ENCODE measurements at places on chromosomes 12 and 14. TPM values are rescaled to one million over a fixed set of nuclear protein-coding genes. Genes with fewer than 3 reads are reported as not detected.

The KRT78 gene
- total RNA-seq = not detected

The HSP90AA1 gene
- total RNA-seq = 470 TPM

The NR1H4 gene
- total RNA-seq = not detected

The HOXC10 gene
- not detected for total RNA-seq

The RPL10L gene
- total RNA-seq = not detected

The SLC48A1 gene
- 3.4 TPM for total RNA-seq

The LRFN5 gene
- not detected for total RNA-seq

The ETV6 gene
- 40.6 TPM for total RNA-seq

The CD163 gene
- 2.9 TPM for total RNA-seq

The C14orf132 gene
- total RNA-seq = 0.07 TPM

The GNG2 gene
- total RNA-seq = 552 TPM

The COL2A1 gene
- total RNA-seq = not detected

The CCDC88C gene
- 516 TPM for total RNA-seq

The GYS2 gene
- not detected for total RNA-seq

The ASCL1 gene
- not detected for total RNA-seq

The ANO4 gene
- not detected for total RNA-seq

The STK38L gene
- total RNA-seq = 15.0 TPM

The RNU4-1 gene
- total RNA-seq = 768 TPM

The KRT8 gene
- total RNA-seq = 0.25 TPM

The KIF5A gene
- total RNA-seq = 0.09 TPM

The TMEM132C gene
- total RNA-seq = 0.41 TPM

The GPRC5A gene
- total RNA-seq = 0.09 TPM

The ATG101 gene
- total RNA-seq = 23.3 TPM

The NGB gene
- total RNA-seq = not detected

The AHNAK2 gene
- total RNA-seq = not detected

The CDCA3 gene
- total RNA-seq = 1.4 TPM

The ZDHHC22 gene
- total RNA-seq = not detected

The ERGIC2 gene
- total RNA-seq = 28.7 TPM

The DTX1 gene
- total RNA-seq = 4.2 TPM

The MMP14 gene
- 1.7 TPM for total RNA-seq

The SRSF9 gene
- total RNA-seq = 179 TPM
